ENCODE measurements at places on chromosomes 1 and 21.

- DNase-seq = no peak
Observed at GRCh38 chr21:32584472-32584871, 851 bp downstream of the TCP10L start.

DNA sequence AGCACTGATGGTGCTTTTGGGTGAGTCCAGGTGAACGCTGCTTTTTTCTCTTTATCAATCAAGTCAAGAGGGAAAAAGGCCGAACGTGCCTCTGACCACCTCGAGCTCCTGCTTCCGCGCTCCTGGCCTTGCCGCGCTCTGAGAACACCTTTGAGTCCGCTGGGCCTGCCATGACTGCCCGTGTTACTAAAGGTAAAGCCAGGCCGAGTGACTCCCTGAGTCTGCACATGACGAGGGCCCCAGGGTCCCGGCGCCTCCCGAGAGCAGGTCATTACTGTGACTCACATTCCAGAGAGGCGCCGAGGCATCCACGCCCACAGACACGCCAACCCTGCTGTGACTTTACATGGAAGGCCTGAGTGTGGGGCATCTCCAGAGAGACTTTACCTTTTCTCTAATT lies 11.1 kb downstream of the POFUT2 start:
- no peak for DNase-seq

- DNase-seq = no peak
Observed at GRCh38 chr1:173191011-173191705, 16.0 kb downstream of the TNFSF4 start.

- DNase-seq = no peak
Observed at GRCh38 chr1:187942986-187943385, 1114.2 kb downstream of the PLA2G4A start.

- no peak for DNase-seq
Observed at GRCh38 chr1:81792184-81792583, 8.6 kb upstream of the ADGRL2 start.

DNA sequence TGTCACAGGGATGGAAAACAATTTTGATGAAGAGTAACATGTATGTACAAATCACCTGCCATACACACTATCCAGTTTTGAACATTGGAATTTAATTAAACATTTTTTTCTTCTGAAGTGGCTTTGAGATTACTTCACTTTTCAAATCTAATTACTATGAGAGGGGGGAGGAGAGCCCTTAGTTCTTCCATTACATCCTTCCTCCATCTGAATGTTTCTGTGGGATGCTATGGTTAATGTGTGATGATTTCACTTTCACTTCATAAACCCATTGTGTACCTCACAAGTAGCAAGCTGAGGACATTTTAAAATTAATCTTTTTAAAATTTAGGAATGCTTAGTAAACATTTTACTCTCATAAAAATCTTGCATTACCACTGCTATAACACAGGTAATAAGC lies 156.9 kb downstream of the RUNX1 start:
- no peak for DNase-seq

- peak; percentile 35 for DNase-seq
Observed at GRCh38 chr1:226938903-226939437, 1.1 kb upstream of the COQ8A start.

DNA sequence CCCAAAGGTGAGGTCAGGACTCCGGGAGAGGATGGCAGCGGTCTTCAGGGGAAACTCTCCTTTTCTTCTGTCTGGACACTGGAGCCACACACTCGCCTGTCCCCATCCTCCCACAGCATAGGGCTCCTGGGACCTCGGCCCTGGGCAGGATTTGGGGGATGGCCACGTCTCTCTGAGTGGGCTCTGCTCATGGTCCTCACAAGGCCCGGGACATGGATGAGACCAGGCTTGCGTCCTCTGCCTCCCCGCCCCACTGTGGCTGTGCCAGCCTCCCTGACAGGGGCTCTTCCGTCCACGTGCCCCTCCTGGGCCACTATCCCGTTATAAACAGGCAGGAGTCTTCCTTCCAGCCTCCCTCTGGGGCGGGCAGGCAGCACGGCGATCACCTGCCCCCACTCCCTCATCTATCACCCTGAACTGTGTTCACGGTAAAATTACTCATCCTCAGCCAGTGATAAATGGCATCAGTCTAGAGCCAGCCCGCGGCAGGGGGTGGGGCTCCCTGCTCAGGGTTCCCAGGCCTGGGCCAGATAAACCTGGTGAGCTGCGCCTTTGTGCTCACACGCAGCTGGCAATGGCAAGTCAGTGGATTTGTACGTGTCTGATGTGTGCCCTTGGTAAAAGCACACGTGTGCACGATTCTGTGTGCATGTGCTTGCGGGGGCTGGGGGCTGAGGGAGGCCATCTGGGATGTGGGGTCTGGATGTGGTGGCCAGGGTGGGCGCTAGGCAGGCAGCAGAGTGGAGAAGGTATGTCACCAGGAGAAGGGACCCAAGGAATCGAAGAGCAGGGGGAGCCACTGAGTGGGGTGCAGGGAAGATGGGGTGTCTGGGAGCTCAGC lies 12.6 kb upstream of the SAMD11 start:
- no peak for DNase-seq

GRCh38 chr1:62682531-62682930 lies 5.7 kb downstream of the DOCK7 start:
- DNase-seq = peak; percentile 40

- DNase-seq = peak; percentile 56
Observed at GRCh38 chr1:235782601-235783000, 84.1 kb downstream of the LYST start.

DNA sequence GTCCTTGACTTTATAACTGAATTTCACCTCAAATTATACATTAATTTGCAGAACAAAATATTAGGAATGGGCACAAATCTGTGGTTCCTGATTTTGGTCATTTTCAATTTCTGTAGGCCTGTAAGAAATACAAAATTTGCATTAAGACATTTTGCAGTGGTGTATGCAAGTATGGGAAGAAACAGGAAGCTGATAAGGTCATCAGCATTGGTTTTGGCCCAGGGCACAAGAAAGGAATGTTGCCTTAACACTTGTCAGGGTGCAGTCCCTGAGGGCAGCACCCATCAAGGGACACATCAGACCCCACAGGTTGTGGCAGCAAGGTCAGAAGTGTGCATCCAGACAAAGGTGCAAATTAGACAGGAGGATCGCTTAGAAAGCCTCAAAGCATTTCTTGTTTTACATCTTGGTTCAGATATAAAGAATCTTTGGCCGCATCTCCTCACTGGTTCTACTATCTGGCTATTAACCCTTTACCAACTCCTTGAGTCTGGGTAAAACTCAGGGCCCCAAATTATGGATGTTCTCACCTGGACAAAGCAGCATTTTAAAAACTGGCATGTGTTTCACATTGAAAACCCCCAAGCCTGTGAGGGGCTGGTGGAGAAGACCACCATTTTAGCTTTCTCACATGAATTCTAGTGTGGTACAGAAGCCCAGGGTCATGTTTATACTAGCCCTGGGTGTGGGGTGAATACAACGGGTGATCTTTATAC lies 182.4 kb downstream of the CDC7 start:
- DNase-seq = no peak

GRCh38 chr1:113292603-113293255 lies 97.6 kb upstream of the MAGI3 start:
- no peak for DNase-seq

DNA sequence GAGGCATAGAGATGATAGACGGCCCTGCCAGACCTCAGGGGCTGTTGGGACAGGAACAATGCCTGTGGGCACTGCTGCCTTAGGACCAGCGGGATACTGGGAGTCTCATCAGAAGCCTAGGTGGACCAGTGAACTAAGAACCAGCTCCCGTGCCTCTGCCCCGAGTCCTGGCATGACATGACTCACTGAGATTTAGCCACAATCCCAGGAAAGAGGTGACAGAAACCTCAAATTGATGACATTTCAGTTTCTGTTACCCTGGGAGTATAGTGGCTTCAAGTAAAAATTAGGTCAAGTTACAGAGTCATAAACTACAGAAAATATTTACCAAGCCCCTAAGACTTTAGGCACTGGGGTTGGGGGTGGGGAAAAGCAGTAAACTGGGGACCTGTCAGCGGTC lies 74.6 kb upstream of the GADD45A start:
- DNase-seq = no peak

DNA sequence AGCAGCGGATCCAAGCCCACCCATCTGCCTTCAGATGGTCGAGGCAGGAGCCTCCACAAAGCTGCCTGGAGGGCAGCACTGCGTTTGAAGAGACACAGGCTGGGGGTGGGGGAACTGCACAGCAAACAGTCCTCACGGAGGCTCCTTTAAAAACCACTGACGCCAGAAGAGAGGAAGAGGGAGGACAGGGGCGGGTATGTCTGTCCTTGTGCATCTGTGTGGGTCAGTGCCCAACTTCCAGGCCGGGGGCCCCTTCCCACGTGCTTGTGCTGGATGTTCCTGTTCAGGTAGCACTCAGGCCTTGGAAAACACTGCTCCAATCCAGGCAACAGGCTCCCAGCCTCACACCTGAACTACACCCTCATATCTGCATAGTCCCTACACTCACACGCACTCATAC lies 7.7 kb downstream of the AHDC1 start:
- no peak for DNase-seq

DNA sequence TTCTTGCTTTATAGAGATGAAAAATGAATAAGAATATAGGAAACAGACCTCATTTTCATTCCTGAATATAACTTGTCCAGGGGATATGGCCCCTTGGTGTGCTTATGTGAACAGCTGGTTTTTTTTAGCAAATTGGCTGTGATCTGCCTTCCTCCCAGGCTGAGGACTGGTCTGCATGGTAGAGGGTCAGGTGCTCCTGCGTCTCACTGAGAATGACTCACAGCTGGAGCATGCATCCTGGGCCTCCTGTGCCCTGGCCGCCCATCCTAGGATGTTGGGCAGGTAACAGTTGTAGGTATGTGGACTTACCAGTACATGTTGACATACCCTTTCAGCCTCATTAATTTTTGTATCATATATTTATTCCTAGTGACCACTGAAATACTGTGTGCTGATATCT lies 29.8 kb downstream of the AGT start:
- no peak for DNase-seq

GRCh38 chr1:76657623-76658022 lies 209.7 kb upstream of the ST6GALNAC5 start:
- no peak for DNase-seq

- no peak for DNase-seq
Observed at GRCh38 chr1:91872559-91873081, 13.3 kb downstream of the TGFBR3 start.

DNA sequence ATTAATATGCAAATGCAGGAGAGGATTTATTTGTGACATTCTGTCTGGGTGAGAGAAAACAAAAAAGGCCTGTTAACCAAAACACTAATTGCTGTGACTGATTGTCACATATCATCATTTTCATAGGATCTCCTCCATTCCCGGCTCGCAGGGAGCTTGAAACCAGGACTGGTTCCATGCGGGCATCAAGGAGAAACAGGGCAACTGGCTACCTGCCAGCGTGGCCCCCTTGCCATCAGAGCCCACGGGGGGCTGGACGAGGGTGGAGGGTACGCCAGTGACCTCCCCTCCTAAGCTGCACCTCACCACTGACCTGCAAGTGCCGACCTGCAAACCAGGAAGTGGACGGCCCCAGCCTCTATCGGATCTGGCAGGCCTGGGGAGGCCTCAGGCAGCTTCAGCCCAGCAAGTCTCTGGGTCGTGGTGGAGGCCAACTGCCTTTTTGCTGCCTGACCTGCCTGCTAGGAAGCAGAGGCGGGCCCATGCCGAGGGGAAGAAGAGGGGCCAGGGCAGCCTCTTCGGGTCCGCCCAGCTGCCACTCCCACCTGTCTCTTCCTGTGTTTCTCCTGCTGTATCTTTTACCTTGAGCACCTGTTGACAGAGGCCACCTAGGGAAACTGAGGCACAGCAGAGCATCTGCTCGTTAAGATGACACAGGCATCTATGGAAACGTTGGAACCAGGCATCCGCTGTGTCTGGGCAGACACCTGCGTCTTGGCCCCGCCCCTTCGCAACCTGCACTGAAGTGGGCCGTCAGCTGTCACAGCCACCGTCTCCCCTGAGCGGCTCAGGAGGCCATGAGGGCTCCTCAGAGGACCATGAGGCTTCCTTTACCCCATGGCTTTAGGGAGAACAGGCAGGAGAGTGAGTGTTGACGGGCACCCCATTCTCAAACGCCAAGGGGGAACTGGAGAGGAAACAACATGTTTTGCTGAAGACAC lies 74.8 kb downstream of the CASZ1 start:
- DNase-seq = no peak

DNA sequence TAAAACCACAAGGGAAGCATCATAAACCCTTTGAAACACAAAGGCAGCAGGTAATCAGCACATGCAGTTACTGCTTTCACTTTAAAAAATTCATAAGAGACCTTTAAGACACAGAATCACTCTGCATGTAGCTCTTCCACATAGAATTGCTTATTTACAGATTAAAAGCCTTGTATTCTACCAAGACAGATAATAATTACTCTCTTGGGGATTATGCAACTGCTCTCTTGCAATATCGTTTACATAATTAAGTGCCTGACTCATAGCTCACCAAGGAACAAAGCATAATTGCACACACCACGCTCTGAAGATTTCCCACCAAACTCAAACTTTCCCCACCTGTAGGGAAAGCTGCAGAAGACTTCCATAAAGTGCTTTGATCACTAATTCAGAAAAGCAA lies 87.9 kb downstream of the VAV3 start:
- DNase-seq = peak; percentile 61

- DNase-seq = no peak
Observed at GRCh38 chr1:187817782-187818181, 989.0 kb downstream of the PLA2G4A start.

- no peak for DNase-seq
Observed at GRCh38 chr1:229689273-229689672, 63.2 kb downstream of the URB2 start.

DNA sequence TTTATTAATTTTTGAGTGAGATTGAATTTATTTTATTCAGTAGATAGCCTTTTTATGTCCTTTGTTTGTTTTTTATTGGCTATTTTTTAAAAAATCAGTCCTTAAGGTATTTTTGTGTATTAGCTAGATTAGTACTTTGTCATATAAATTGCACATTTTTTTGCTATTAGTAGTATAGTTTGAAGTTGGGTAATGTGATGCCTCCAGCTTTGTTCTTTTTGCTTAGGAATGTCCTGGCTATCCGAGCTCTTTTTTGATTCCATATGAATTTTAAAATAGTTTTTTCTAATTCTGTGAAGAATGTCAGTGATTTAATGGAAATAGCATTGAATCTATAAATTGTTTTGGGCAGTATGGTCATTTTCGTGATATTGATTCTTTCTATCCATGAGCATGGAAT lies 80.4 kb downstream of the MAN1A2 start:
- peak; percentile 25 for DNase-seq

Measured in fibroblast of skin of scalp (primary cell).